NCI-H2081 (cell line): ENCODE measurements at places on chromosomes 12 and 14.

GRCh38 chr14:103501921-103502669 lies 20.5 kb downstream of the CKB start:
- no peak for DNase-seq

DNA sequence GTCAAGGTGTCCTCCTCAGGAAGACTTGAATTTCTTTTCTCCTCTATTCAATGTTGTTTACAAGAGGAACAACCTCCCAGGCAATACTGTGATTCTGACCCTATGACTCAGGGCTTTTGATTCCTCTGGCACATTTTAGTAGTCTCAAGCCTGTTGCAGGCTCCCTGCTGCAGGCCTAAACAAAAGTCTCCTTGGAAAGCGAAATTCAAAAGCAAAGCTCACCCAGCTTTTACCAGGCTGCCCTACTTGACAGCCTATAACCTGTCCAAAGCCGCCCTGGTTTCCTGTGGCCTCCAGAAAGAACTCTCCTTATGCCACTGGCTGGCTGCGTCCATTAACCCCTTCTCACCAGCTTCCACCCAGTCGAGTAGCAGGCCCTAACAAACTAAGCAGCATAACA lies 11.6 kb downstream of the FGD6 start:
- DNase-seq: no peak

- no peak for DNase-seq
Observed at GRCh38 chr12:6763380-6763779, 2.8 kb upstream of the PTMS start.

- peak; percentile 26 for DNase-seq
Observed at GRCh38 chr12:94150240-94151121, 2.1 kb downstream of the PLXNC1 start.

DNA sequence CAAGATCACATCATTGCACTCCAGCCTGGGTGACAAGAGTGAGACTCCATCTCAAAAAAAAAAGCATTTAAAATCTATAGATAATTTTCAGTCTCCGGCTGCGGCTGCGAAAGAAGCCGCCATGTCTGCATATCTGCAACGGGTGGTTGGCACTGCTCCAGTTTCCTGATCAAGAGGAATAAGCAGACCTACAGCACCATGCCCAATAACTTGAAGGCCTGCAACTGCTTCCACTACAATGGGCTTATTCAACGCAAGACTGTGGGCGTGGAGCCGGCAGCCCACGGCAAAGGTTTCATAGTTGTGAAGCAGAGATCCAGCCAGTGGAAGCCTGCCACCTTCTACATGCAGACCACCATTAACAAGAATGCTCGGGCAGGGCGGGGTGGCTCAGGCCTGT lies 30.6 kb upstream of the EID3 start:
- no peak for DNase-seq

DNA sequence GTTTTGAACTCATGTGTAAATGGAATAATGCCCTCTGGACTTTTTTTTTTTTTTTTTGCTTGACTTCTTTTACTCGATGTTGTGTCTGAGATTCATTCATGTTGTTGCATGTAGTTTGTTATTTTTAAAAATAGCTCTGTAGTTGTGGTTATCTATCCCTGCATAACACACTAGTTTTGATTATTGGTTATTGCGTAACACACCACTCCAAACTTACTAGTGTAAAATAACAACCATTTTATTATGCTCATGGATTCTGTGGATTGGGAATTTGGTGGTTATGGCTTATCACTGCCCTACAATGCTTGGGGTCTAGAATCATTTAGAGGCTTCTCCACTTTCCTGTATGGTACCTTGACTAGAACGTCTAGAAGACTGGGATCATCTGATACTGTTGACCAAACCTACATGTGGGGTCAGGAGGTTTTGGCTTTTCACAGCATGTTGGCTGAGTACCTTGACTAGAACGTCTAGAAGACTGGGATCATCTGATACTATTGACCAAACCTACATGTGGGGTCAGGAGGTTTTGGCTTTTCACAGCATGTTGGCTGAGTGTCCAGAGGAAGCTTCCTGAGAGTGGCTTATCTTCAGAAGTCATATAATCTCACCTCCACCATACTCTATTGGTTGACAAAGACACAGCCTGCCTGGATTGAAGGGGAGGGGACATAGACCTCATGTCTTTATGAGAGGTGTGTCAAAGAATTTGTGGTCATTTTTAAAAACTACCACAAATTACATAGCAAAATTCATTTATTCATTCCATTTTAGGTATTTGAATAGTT lies 11.6 kb downstream of the VRK1 start:
- no peak for DNase-seq

DNA sequence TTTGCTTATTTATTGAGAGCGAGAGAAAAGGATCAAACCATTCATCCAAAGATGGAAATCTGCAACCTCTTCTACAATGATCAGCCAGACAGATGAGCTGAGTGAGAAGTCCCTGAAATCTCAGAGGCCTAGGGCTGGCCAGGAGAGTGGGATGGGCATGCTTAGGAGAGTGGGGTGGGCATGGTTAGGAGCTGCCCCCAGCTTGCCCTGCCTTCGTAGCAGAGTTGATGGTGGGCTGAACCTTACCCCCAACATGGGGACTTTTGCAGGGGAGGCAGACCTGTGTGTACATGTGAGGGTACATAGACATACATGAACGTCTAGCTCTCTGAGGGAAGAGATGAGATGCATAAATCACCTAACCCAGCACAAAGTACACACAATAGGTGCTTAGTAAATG lies 95.7 kb upstream of the ESRRB start:
- DNase-seq: no peak

DNA sequence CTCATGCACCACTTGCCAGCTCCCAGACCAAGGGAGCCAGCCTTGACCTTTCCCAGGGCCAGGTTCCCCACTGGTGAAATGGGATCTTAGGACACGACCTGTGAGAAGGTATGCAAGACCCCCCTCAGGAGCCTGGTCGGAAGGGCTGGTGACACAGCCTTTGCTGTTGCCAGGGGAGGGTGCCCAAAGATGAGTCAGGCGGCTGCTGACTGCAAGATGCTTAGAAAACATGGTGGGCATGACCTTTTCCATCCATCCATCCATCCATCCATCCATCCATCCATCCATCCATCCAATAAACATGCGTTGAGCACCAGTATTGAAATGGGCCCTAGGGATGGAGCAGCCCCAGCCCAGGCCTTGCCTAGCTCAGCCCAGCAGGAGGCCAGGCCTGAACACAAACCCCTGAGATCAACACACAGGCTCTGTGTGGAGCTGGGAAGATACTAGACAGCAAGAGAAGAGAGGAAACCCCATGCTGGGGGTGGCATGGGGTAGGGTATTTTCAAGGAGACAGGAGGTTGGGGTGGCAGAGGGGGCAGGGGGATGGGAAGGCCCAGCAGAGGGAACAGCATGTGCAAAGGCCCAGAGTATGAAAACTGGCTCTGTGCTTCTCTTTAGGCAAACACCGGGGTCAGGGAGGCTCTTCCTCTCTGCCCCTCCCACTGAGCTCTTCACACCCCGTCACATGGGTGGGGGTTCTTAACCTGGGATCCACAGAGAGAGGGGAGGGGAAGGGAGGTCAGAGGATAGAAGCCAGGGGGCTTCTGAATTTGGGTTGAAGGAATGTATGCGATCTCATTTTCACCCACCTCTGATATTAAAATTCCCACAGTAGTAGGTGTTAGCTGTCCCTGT lies 26.2 kb upstream of the YY1 start:
- no peak for DNase-seq

DNA sequence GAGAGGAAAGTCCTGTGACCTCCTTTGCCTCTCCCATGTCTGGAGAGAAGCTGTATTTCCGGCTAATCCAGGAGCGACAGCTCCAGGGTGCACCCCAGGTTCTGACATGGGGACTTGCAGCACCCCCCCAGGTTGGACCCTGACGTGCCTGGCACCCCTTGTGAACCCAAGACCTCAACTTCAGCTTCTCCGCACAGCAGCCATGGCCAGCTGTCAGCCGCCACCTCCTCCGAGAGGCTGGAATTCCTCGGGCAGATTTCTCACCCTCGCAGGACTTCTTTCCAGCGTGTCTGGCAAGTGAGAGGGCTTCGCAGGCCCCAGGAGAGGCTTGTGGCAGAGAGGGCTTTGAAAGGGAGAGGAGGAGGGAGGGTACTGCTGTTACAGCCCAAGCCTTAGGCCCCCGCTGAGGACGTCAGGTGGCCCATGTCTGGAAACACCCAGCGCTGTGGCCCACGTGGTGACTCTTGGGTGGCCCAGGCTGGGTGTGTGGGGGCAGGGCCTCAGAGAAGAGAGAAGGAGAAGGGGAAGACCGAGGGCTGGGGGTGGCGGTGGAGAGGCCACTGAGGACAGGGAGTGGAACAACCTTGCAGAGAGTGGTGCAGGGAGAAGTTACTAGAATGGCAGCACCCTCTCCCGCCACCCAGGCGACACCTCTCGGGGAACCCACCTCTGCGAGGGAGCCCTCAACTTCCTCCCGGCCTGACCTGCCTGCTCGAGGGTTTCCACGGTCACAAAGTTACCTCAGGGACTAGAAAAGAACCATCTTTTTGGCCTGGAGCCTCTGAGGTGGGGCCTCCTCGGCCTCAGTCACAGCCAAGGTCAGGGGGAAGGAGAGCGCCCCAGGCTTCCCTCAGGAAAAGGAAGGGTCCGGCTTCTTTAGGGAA lies 11.7 kb upstream of the RPS6KL1 start:
- no peak for DNase-seq

DNA sequence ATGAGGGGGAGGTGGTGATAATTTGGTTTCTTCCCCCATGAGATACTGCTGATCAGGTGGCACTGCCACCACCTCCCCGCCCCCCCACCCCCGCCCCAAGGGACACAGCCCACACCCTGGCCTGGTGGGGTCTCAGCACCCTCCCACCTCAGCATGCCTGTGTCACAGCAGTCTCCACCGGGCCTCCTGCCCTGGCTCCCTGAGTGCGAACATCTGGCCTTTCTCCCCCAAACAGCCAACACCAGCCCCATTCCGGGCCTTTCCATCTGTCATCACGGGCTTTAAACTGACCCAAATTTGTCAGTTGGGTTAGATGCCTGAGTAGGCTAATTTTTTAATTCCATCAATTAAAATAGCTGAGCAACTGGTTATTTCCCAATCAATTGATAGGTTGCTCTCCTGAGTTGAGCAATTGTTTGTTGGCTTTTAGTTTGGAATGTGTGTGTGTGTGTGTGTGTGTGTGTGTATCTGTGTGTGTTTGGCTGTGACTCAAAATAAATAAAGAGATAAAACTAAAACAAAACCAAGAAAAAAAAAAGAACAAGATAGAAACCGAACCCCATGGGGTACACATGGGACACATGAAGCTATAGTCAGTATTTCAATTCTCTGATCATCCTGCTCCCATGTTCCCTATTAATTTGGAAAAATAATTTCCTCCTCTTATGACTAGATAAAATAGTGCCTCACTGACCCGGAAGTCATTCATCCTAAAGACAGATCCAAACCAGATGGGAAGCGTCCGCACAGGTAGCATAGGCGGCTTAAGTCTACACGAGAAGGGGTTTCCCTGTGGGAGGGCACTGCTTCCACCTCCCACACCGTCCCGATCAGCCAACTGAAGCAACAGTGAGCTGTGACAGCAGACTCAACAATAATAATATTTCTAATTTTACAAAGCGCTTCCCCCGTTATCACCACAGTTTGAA lies 7.4 kb downstream of the SERPINA12 start:
- DNase-seq: no peak

DNA sequence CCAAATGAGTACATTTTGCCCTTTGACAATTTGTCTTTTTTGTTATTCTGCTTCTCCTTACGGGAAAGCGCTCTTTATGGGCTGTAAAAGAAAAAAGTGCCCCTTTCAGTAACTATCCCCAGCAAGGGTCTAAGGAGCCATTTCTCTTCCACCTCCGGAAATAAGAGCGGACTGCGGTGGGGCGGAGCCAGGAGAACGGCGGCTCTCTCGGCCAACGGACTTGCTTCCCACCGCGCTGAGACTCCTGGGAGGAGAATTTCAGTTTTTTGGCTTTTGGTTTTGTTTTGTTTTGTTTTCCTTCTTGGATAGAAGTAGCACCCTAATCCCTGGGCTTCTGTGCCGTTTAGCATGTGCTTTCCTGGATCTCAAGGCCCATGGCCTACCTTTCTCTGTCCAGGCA lies 43.5 kb downstream of the ZNF641 start:
- no peak for DNase-seq

DNA sequence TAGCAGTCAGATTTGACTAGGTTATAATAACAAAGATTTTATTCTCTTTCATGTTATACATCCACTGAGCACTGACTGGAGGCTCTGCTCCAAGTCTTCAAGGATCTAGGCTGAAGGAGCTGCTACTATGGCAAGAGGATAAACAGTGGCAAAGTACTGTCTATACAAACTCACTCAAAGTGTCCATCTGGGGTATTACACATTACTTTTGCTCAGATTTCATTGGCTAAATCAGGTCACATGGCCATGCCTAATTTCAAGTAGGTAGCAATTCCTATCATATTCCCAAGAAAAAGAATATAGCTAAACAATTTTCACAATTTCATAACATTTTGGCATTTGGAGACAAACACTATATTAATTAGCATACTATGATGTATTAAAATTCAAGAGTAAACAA lies 40.9 kb downstream of the CDK17 start:
- no peak for DNase-seq

- DNase-seq: no peak
Observed at GRCh38 chr14:23605931-23606585, 27.5 kb upstream of the JPH4 start.

- no peak for DNase-seq
Observed at GRCh38 chr12:49104822-49105221, 5.8 kb downstream of the LMBR1L start.

GRCh38 chr14:58107947-58108552 lies 44.0 kb downstream of the ARMH4 start:
- peak; percentile 45 for DNase-seq

GRCh38 chr14:33686218-33686617 lies 264.7 kb downstream of the EGLN3 start:
- DNase-seq: no peak

GRCh38 chr12:65648461-65648860 lies 175.8 kb upstream of the HMGA2 start:
- DNase-seq: no peak

DNA sequence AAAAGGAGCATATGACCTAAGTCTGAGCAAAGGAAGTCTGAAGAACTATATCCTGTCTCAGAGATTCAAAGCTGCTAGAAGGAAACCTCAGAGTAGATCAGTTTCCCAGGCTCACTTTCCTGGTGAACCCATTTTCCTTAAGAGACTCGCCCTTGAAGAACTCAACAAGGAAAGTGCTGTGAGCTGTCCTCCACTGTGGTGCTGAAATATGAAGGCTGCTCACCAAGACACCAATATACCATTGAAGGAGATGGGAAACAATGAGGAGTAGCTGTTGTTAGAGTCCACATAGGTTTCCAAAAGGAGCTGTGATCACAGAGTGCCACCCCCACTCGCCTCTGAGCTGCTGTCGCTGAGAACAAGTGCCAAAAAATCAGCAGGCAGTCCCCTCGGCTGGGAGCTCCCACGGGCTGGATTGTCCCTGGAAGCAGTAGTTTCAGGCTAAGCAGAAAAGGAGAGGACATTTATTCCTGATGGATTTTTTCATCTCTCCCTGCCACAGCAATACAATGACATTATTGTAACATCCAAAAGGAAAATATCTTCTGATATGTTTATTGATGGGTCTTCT lies 282.1 kb downstream of the RPS29 start:
- DNase-seq: peak; percentile 74

DNA sequence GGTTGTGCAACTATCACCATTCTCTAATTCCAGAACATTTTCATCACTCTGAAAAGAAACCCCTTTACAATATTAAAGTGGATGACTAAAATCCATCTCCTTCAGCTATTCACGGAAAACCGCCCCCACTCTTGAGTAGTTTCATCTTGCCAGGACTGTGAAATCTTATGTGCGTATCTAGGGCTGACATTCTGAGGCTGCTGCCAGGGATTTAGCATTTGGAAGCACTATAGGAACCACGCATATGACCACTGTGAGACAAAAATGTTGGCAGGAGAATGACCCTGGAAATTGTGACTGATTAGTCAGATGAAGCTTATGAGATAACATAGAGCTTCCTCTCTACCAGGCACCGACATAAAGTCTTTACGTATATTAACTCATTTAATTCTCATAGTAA lies 305.2 kb upstream of the PDE3A start:
- no peak for DNase-seq
